ENCODE measurements at places on chromosomes 7 and 10.

GRCh38 chr7:25944777-25945515 is 207.1 kb upstream of the NFE2L3 start:
- DNase-seq, result no peak

DNA sequence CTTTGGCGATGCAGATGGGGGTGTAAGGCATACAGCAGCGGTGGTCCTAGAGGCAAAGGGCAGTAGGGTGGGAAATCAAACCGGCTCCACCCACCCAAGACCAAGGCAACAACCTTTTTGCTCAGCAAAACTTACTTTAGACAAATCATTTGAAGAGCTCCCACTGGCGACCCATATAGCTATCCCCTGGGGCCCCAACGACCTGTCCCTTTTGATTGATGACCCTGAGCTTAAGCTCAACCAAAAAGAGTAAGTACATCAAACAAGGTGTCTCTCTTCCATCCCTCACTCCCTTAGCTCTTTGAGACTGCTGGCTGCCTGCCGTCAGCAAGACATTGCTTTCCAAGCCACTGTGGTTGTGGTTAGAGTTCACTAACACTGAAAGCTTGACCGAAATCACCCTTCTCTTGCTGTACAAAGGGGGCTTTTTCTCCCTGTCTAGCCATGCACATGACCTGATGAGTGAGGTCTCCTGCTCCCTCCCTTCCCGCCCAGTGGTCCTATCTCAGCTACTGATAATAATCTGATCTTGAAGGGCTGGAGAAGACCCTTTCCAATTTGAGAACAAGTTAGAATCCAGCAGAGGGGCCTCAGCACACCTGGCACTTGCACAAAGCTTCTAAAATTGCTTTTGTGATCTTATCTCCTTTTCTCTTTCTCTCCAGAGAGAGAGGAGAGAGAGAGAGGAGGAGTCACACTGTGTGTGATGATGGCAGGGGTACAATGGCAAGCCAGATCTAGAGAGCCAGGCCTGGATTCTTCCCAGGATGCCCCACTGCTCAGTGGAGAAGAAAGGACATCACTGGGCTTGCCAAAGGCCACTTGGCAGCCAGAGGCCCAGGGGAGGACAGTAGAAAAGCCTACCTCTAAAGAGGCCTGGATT is 42.2 kb downstream of the XPNPEP1 start:
- no peak for DNase-seq

- DNase-seq, result no peak
These were observed 11.2 kb upstream of the NRCAM start for GRCh38 chr7:108467391-108467790.

DNA sequence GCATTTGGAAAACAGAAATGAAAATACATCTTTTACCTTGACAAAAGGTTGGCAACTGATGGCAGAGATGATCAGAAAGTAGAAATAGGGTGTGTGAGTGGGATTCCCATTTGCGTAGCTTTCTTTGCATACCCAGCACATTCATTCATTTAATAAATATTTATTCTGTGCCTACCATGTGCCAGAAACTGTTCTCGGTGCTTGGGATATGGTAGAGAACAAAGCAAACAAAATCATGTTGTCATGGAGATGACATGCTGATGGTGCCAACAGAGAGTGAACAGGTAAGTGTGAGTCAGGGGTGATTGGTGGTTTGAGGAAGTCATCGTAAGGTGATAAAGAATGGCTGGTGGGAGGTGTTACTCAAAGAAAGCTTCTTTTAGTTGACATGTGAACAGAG is 45.4 kb downstream of the CACNB2 start:
- DNase-seq, result no peak

DNA sequence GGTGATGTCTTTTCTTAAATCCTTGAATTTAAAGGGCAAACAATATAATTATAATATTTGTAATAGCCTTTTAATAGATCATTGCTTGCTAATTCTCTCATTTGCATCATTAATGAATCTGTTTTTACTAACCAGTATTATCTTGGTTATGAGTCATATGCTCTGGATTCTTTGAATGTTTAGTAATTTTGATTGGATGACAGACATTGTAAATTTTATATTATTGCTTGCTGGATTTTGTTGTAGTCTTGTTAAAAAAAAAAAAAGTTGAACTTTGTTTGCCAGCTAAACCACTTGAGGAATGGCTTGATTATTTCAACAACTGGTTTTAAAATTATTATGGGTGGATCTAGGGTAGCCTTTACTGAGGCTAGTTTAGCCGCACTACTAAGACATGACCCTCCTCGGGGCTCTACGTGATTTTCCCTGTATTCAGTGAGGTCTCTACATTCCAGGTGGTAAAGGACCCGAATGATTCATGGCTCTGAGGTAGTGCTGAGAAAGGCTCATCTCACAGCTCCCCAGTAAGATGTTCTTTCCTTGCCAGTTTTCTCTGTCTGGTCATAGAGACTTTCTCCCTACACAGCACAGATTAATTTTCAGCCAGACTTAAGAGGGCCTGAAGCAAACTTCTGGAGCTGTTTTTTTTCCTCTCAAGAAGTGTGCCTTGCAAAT is 8.5 kb downstream of the C10orf90 start:
- no peak for DNase-seq

DNA sequence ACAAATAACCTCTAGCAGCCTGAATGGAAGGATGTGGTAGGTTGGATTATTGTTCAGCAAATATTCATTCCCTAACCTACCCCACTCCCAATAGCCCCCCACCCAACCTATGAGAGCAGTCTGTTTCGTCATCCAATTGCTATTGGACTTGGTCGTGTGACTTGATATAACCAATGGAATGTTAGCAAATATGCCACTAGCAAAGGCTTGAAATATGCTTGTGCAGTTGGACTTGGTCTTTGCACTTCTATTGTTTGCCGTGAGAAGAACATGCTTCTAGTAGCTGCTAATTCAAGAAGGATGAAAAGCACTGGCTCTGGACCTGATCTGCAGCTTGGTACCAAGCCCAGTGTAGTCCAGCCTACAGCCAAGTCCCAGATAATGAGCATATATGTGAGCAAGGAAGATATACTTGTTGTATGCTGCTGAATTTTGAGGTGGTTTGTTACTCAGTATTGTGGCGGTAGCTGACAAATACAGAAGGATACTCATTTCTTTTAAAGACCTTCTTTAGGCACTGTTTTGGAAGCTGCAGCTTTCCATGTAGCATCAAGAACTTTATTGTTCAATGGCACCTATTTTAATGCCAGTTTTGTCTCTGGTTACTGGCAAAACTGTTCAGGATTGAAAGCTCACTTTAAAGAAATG is 180.4 kb downstream of the EXOC4 start:
- DNase-seq, result no peak

DNA sequence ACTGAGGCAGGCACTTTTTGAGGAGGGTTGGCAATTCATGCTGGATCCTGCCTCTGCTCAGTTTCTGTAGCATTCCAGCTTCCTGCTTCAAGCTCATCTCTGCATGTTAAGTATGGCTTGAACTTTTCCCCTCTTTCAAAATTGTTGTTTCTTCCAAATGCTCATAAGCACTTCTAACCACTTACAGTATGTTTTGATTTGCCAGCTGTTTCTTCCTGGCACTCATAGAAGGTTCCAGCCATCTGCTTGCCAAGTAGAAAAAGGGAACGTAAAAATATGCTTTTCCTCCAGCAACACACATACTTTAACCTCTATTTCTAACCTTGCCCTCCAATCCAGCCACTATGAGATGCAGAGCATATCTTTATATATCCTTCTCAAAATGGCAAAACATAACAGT is 692.6 kb upstream of the COBL start:
- no peak for DNase-seq

DNA sequence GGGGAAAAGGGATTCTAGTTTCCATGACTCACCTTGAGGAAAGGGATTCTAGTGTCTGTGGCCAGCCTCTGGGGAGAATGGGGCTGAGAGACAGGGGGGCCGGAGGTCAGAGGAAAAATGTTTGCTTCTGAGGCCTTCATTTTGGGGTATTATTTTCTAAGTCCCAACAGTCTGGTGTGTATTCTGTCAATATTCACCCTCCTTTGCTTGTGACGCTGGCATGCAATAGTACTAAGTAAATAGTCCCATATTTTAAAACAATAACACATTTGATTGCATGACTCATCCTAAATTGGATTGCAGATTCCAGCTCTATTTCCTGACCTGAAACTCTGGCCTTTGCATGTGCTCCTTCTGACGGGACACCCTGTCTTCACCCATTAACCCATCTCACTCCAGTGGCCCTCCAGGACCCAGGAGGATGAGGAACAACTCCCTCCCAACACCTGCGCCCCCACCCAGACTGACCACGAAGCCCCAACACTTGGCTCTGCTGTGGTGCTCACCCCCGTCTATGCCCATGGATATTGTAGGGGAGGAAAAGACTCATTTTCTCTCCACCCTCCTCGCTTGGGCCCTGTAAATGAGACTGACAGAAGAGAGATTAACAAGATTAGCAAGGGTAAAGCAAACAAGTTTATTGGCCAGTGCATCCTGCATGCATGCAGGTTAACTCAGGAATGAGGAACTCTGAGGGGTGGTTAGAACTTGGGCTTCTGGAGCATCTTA is 495.6 kb upstream of the KLF6 start:
- DNase-seq, result no peak

- DNase-seq, result no peak
These were observed 32.4 kb upstream of the RET start for GRCh38 chr10:43044448-43044921.

DNA sequence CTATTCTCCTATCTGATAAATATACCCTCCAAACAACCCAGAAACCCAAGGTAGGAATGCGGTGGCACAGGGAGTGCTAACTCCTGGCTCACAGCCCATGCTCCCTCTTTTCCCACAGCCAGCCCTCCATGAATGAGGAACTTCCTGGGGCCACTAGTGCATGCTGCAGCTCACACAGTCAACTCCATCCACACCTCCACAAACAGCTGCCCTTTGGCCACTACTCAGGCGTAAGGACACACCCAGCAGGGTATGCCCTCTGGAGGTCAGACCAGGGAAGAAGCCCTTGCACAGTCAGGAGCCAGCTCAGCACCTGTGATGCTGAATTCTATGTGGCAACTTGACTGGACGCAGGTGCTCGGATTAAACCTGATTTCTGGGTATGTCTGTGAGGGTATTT is 85.2 kb upstream of the PIK3CG start:
- peak; percentile 23 for DNase-seq

DNA sequence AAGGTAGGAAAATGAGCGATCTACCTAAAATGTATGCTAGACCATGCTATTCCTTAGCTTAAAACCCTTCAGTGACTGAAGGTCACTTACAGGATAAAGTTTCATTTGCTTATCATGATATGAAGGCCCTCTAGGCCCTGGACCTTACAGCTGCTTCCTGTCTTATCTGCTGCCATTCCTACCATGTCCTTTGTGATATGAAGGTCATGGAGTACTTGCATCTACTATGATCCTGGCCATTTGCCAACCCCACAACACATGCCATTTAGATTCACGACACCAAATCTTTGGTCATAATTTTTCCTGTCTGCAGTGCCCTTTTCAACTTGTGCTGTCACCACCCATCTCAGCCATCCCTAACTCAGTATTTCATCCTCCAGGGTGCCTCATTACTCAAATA is 181.8 kb upstream of the MDFIC start:
- DNase-seq, result no peak

- DNase-seq, result no peak
These were observed 80.9 kb downstream of the SHH start for GRCh38 chr7:155731380-155731779.

- DNase-seq, result no peak
These were observed 7.0 kb downstream of the RTKN2 start for GRCh38 chr10:62261666-62262065.

DNA sequence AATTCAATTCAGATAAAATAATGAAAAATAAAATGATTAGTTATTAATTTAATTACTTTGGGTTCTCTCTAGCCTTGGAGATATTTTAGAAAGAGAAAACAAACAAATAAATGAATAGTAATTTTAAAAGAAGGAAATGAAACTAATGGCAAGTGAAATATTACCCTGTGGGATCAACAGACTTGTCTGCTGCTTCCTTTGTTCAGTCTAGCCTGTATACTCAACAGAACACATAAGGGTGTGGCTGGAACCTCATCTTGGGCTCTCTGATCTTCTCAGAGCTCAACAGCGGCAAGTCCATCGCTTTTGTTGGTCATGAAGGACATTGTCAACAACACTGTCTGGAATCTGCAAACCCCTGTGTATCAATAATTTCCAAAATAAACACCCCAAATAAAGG is 904.9 kb downstream of the IPMK start:
- DNase-seq, result no peak

- no peak for DNase-seq
These were observed 295.2 kb downstream of the GFRA1 start for GRCh38 chr10:115977855-115978254.

DNA sequence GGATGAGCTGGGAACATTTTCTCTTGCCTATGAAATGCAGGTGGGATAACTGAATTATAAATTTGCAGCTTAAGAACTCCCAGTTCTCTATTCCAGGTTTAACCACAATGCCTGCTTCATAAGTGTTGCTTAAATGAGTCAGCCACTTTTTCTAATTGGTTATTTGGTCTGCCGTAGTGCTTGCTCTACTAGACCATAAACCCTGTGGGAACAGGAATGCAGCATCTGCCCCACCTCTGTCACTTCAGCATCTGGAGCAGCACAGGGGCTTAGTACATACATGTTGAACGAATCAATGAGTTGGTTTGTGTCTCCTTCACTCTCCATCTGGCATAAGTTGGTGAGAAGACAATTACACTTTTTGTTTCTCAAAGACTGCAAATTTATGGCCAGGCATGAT is 95.2 kb upstream of the PTER start:
- no peak for DNase-seq

- DNase-seq, result peak; percentile 83
These were observed 17.0 kb upstream of the WAPL start for GRCh38 chr10:86538547-86538946.

DNA sequence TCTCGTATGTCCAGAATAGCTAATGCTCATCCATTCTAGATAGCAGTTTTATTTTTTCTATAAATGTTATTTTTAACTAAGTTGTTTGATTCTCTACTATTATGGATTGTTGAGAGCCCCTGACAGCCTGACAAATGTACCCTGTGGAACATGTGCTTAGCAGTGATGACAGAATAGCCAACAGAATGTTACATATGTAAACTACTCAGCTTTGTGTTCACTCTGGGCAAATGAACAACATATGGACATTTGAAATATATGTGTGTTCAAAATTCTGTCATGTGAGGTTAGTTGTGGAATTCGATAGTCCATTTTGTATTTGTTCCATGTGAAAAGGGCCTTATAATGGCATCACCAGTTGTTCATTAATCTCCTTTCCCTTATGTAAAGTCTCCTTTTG is 199.7 kb downstream of the EXOC4 start:
- DNase-seq, result no peak

DNA sequence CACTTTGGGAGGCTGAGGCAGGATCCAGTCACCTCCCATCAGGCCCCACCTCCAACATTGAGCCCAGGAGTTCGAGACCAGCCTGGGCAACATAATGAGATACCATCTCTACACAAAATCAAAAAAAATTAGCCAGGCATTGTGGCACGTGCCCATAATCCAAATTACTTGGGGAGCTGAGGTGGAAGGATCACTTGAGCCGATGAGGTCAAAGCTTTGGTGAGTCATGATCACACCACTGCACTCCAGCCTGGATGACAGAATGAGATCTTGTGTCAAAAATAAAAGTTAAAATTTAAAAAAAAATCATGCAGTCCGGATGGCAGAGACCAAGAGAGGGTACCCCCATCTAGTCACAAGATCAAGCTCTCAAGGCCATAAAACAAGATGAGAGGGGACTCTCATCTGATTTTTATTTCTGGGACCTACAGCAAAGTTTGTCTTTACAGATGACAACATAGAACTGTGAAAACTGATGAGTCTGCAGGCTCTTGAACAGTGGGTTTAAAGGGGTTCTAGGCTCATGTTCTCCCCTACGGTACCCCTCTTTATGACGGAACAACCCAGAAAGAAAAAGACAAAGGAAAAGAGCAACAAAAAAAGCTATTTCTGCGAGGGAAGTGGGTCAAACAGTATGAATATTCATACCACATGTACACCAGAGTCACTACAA is 28.9 kb upstream of the CREB3L2 start:
- DNase-seq, result peak; percentile 85
